ENCODE measurements at places on chromosomes 16 and 17.
A peak's percentile ranks its signal among the peaks of the same experiment; 100 is the strongest.

- no peak for DNase-seq
Measured at GRCh38 chr16:69794486-69794885, 32.4 kb downstream of the WWP2 start.

- DNase-seq = peak; percentile 86
Measured at GRCh38 chr17:10099051-10099571, 99.3 kb downstream of the GAS7 start.

DNA sequence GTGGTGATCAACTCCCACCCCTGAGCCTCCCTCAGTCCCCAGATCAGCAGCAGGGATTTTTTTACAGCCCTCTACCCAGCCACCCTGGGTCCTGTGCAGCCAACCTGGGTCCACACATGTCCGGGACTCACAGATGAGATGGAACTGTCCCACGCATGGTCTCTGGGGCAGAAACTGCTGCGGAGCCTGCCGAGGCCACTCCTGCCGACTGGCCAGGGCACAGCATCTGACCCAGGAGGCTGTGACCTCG lies 48.0 kb upstream of the ZCCHC14 start:
- DNase-seq = no peak

GRCh38 chr17:45218895-45219661 lies 2.6 kb upstream of the FMNL1 start:
- peak; percentile 88 for DNase-seq

DNA sequence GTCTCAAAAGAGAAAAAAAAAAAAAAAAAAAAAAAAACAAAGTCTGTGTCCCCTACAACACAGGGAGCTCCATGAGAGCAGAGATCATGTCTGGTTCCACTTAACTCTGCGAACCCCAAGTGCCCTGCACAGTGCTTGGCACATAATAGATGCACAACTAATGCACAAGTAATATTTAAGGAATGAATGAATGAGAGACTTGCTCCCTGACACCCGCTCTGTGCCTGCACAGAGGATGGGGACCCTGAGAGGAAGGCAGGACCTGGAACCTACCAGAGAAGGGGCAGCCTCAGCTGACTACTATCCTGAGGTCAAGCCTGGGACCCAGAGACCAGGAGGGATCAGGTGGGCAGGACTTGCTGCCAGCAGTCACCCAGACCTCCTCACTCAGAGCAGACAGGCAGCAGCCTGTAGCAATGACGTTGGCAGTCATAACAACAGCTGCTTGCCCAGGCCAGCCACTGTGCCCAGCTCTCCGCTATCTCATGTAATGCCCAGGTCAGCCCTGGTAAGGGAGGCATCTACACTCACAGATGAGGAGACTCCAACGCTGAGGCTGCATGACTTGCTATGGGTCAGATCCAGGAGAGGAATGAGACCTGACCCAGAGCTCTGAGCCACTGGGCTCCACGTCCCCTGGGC lies 2.9 kb downstream of the MYO15A start:
- no peak for DNase-seq

Measured in fibroblast of skin of scalp (primary cell).